ENCODE measurements at places on chromosomes 2 and 18.

GRCh38 chr2:230877116-230877758 is 12.5 kb downstream of the ITM2C start:
- no peak for DNase-seq

DNA sequence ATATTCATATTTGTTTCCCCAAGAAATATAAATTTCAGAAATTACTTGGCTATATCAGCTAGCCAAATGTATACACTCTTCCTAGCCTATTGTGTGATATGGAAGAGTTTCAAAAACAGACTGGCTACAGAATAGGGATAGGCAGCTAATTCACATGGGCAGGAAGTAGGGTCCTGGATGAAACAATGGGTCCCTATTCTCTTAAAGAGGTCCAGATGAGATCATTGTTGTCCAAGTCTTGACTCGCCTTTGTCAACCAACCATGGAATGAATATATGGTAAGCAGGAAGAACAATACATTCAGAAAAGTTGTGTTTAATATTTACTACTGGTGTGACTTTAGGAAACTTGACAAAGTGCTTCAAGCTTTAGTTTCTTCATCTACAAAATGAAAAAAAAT is 319.9 kb downstream of the NBAS start:
- DNase-seq = no peak

- no peak for DNase-seq
Measured at GRCh38 chr2:1563943-1564891, 151.0 kb downstream of the TPO start.

- no peak for DNase-seq
Measured at GRCh38 chr18:36316246-36316645, 18.7 kb downstream of the FHOD3 start.

GRCh38 chr2:52622266-52622665 is 1145.3 kb upstream of the CHAC2 start:
- DNase-seq = no peak

DNA sequence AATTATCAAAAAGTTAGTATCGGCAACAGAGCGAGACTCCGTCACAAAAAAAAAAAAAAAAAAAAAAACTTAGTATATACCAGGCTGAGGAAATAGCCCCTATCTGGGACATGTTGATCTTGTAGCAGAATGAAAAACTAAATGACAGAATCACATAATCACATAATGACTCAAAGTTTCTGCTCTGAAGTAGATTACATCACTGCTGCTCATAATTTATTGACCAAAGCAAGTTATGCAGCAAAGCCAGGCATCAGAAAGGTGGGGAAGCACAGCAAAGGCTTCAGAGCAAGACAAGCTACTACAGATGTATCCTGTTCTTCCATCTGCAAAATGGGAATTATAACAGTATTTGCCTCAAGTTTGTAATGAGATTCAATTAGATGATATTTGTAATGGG is 68.1 kb downstream of the BOD1L2 start:
- no peak for DNase-seq

DNA sequence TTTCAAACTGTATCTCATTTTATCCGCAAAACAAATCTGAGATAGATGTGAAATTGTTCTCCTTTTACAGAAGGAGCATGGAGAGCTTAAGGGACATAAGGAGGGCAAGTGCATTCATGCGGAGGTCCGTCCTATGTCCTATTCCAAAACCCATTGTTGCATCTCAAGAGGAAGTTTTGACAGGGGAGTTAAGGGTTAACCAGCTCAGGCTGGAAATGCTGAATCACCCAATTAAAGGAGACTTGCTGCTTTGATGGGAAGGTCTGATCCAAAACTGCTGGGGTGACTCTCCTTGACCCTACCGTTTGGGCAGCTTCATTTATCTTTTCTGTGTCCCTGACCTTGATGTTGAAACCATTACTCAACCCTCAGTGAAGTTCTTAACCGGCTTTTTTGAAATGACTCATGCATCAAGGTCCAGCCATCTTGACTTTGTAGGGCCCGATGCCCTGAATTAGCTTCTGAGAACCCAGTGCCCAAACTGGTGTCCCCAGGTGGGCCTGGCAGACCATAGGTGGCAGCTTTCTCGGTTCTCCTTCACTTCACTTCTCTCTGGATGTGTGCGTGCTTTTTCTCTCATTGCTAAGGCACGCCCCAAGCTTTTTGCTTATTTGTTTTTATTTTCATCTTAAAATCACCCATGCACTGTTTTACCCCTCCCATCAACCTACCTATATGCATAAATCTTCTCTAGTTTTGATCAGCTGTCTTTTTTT is 15.9 kb upstream of the TXNDC2 start:
- DNase-seq = no peak

DNA sequence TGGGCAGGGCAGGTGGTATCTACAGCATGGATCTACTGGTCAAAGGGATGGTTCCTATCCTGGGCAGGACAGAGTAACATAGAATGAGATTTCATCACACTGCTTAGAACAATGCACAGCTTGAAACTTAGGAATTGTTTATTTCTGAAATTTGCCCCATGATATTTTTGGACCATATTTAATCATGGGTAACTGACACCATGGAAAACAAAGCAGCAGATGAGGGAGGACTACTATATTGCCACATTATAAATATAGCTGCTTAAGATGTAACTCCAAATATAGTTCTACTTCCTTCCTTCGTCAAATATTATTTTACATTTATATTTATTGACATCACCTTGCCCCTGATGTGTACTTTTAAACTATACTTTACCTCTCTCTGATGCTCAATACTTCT is 254.7 kb downstream of the PTPRM start:
- no peak for DNase-seq

GRCh38 chr2:208077276-208077675 is 47.0 kb downstream of the CRYGD start:
- no peak for DNase-seq

GRCh38 chr2:149037851-149038250 is 648 bp upstream of the LYPD6B start:
- no peak for DNase-seq
